ENCODE measurements at places on chromosomes 13 and 19. TPM values are rescaled to one million over a fixed set of nuclear protein-coding genes. Genes with fewer than 3 reads are reported as not detected.

DNA sequence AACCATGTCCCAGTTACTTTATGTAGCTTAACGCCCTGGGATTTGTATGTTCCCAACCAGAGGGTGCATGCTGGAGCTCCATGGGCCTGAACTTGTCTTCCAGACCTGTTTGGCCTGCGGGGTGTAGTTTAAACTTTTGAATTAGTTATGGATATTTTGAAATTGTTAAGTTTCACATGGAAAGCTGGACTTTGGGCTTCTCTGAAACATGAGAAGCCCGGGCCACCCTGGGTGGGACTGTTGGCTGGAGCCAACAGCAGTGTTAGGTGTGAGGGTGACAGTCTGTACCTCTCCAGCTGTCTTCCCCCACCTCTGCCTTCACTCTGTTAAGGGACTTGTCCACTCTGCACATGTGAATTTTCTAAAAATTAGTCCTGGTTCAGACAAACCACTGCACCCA lies 1.6 kb downstream of the UBE2L5 start:
- H3K4me1 ChIP-seq, result no peaks in the 10 kb centered on the region
- no peak for DNase-seq
- H3K27me3 ChIP-seq, result no peaks in the 10 kb centered on the region
- no peaks in the 10 kb centered on the region for H3K36me3 ChIP-seq
- H3K27ac ChIP-seq, result no peak overlapping the region

- no peaks in the 10 kb centered on the region for H3K36me3 ChIP-seq
- no peak for DNase-seq
- H3K27ac ChIP-seq, result peak overlapping the region; percentile 61
- H3K27me3 ChIP-seq, result no peaks in the 10 kb centered on the region
- peaks cover 10% of the 10 kb centered on the region for H3K4me1 ChIP-seq
- H3K4me3 ChIP-seq, result no peak overlapping the region
These were observed 141.7 kb upstream of the SERP2 start for GRCh38 chr13:44231786-44232516.

DNA sequence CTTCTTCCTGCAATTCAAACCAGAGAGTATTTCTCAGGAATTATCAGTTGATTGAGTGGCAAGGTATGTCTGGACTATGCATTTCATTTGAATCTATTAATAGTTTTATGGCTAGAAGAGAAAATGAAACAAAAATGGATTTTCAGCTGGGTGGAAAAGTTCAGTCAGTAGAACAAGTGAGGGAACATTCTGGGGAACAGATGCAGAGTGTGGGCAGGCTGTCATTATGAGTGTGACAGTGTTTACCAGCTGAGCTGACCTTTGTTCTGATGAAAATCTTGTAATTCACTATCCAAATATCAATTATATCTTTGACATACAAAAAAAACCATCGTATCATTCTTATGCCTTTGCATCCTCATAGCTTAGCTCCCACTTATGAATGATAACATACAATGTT lies 2.6 kb upstream of the CLC start:
- H3K4me1 ChIP-seq, result no peaks in the 10 kb centered on the region
- no peak for DNase-seq
- no peak overlapping the region for H3K4me3 ChIP-seq
- H3K27ac ChIP-seq, result no peak overlapping the region
- H3K27me3 ChIP-seq, result no peaks in the 10 kb centered on the region

GRCh38 chr13:45229172-45229571 lies 28.3 kb upstream of the KCTD4 start:
- H3K27ac ChIP-seq, result no peak overlapping the region
- H3K4me1 ChIP-seq, result no peaks in the 10 kb centered on the region
- no peaks in the 10 kb centered on the region for H3K36me3 ChIP-seq
- no peaks in the 10 kb centered on the region for H3K27me3 ChIP-seq
- DNase-seq, result no peak

The HSPH1 gene
- total RNA-seq, result 33.6 TPM

The PGLYRP1 gene
- not detected for total RNA-seq

The IGSF23 gene
- not detected for total RNA-seq

The IRGC gene
- not detected for total RNA-seq

The PCSK4 gene
- 0.70 TPM for total RNA-seq

The GNG7 gene
- total RNA-seq, result 3.8 TPM

Measured in esophagus squamous epithelium (tissue), 5 donors.